AG04450 (cell line): ENCODE measurements at places on chromosomes 4 and X.

- DNase-seq, result no peak
Observed at GRCh38 chr4:172881645-172882044, 287.0 kb upstream of the GALNT7 start.

- DNase-seq, result no peak
Observed at GRCh38 chrX:102345916-102346315, 93.9 kb downstream of the NXF2B start.

DNA sequence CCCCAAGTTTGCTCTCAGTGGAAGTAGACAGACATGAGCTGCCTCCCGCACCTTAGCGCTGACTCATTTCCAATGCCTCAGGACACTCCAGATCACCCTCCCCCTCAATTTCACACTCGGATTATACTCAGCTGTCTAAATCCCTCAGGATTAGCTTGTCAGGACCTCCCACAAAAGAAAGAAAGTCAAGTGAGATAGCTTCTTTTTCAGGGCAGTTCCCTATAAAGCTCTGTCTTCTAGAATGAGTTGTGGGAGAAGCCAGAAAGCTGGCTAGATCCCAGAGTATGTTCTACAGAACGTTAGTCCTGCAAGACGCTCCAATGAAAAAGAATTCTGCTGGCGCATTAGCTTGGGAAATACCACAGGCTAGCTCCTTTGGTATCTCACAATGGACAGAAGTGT, 51.2 kb upstream of the MTNR1A start:
- DNase-seq, result no peak

- no peak for DNase-seq
Observed at GRCh38 chr4:66565801-66566200, 895.5 kb upstream of the EPHA5 start.

GRCh38 chr4:80986011-80986410, 44.5 kb upstream of the BMP3 start:
- no peak for DNase-seq

GRCh38 chrX:49876750-49877149, 2.5 kb upstream of the USP27X start:
- DNase-seq, result no peak

GRCh38 chrX:138777230-138777629, 65.7 kb upstream of the FGF13 start:
- DNase-seq, result no peak

- peak; percentile 84 for DNase-seq
Observed at GRCh38 chrX:136909706-136910564, 29.4 kb upstream of the RBMX start.

GRCh38 chrX:14936561-14936960, 63.3 kb downstream of the MOSPD2 start:
- DNase-seq, result peak; percentile 27

DNA sequence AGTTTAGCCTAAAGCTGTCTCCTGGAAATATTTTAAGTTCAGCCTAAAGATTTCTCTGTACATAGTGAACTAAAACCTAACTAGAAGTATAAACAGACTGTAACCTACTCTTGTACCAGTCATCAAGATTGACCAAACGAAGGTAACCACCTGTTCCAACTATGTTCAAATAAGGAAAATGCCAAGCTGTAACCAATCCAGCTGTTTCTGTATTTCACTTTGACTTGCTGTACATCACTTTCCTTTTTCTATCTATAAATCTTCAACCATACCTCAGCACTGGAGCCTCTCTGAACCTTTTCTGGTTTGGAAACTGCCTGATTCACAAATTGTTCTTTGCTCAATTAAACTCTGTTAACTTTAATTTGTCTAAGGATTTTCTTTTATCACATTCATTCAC, 3.1 kb upstream of the CYSLTR1 start:
- DNase-seq, result no peak

DNA sequence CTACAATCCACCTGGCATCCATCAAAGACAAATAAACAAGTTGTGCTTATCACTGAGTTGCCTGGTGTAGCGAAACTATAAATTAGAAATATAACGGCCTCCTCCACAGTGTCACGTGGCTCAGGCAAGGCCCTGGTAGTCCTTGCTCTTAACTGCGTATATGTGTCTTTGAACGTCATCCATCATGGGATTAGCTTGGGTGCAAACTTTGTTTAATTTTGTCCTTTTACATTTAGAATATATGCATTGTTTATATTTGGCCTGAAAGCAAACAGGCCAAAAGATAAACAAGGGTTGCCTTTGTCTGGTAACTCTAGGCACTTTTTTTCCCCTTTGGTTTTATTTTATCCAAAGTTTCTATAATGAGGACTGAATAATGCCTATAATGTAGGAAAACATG, 184.9 kb downstream of the KIT start:
- DNase-seq, result no peak

DNA sequence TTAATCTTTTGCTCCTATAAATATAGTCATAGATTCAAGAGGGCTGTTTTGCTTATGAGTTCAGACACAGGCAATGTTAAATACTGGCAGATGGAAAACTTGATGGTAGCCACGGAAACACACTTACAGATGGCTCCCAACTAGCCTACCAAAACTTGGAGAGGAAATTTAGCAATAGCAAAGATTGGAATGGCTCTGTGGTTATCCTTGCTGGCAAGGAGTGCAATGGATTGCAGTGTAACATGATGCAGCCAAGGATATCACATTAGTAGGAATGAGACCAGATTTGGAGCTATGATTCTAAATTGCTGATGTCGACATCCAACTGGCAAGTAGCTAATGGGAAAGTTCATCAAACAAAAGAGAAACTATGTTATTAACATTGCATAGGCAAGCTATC, 791.0 kb upstream of the DIAPH2 start:
- DNase-seq, result peak; percentile 11

DNA sequence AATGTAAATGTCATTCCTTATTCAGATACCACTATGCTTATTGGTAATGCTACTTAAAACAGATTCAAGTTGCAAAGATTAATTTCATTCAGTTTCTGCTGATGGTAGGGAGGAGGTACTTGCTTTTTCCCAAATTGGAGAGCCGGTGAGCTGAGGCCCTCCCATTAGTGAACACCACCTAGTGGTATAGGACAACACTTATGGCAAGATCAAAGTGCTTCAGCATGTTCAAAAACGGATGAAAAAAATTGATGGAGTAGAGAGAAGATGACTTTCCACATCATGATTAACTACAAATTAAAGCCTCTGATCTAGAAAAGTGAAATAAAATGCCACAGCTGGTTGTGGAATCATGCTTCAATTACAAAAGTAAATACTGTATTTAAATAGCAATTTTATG, 112.9 kb downstream of the MBNL3 start:
- DNase-seq, result no peak

- DNase-seq, result no peak
Observed at GRCh38 chrX:154890990-154891639, 5.0 kb downstream of the F8A1 start.
